ENCODE measurements at places on chromosomes 7 and 10. TPM values are rescaled to one million over a fixed set of nuclear protein-coding genes. Genes with fewer than 3 reads are reported as not detected.

INA gene
- not detected for total RNA-seq

DNA sequence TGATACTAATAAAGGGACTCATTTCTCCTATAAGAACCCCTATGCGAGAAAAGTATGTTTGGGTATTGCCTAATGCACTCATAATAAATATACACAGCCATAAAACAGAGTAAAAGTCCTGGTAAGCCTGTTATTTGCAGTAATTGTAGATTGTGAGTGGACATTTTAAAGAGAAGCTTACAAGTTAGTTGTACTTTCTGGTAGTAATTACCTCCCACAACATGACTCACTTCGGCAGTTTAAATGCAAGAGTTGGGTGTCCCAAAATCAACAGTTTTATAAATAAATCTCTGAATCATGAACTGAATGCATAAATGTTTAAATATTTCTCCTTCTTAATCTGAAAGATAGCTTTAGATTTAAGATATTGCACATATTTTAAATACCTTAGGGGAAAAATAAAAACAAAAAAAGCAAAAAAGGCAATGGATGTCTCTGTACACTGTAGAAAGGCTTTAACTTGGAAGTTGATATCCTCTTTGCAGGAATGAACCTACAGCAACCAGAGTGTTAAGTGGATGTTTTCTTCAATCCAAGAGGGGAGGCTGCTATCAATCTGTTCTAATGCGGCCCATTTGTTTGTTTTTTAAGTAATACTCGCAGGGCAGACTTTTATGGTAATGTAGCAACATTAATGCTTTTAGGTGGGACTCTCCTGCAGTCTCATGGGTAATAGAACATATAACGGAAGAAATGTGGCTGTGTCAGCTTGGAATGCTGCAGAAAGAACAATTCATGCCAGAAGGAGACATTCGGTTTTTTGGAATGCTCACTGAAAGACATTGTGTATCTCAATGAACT is 57.3 kb upstream of the ZEB1 start:
- no peak for DNase-seq

- DNase-seq: no peak
Measured at GRCh38 chr7:88614736-88615135, 144.8 kb upstream of the ZNF804B start.

GRCh38 chr7:160958-161725 is 31.2 kb upstream of the FAM20C start:
- no peak for DNase-seq

ANKRD2 gene
- total RNA-seq: 0.28 TPM

PLXDC2 gene
- 0.13 TPM for total RNA-seq

CCAR1 gene
- 88.9 TPM for total RNA-seq

GPRIN2 gene
- total RNA-seq: not detected

DNA sequence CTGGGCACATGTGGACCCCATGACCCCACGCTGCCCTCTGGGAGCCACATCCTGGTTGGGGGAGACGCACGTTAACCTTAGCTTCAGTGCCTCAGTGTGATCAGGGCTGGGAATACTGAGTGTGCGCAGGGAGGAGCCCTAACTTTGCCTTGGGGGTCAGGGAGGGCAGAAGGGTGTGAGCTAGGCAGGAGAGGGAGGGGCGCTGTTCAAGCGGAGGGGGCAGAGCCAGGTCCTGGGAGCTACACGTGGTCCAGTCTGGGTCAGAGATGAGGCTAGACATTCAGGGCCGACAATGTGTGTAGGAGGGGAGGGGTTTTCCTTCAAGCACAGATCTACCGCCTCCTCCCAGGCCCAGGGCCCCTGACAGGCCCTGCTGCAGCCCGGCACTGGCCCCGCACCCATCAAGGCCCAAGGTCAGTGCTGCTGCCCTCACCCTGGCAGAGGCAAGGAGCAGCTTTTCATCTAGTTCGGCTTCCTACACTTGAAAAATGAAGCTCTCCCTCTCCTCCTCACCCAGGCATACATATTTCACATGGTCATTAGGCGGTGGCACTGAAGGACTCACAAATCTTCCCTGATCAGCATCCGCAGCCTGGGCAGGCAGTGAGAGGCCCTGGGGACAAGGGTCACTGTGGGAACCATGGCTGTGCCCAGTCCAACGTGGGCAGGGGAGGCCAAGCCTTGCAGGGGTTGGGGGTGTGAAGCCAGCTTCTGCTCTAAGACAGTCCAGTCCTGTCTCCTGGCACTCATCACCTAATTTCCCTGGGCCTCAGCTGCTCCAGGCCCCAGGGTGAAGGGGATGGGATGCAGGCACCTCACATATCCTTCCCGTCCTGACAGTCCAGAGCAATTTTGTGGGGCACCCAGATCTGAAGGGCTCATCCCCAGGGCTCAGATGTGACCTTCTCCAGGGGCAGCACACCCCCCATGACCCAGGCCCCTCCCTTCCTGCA is 47.3 kb downstream of the C10orf105 start:
- DNase-seq: no peak

DNA sequence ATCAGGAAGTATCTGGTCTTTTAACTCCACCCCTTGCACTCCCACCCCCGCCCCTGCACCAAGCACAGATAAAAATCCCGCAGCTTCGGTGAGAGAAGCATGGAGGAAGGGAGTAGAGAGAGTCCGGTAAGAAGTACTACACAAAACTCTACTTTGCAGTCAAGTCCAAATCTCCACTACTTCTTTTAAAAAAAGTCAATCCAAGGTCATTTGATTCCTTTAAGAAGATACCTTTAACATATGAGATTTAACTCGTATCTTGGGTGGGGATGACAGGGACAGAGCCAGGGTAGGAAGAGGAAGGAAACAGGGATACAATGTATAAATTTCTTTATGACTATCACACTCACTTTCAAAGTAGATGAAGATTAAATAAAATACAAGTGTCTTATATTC is 132.1 kb downstream of the NRBF2 start:
- DNase-seq: no peak

- no peak for DNase-seq
Measured at GRCh38 chr10:43912469-43912868, 263.8 kb upstream of the ZNF32 start.

ADAMTS14 gene
- not detected for total RNA-seq
